T-helper 17 cell (primary cell): ENCODE measurements at places on chromosomes 1 and 21. TPM values are rescaled to one million over a fixed set of nuclear protein-coding genes. Genes with fewer than 3 reads are reported as not detected.

Gene PTGER3
- total RNA-seq, result 0.10 TPM

DNA sequence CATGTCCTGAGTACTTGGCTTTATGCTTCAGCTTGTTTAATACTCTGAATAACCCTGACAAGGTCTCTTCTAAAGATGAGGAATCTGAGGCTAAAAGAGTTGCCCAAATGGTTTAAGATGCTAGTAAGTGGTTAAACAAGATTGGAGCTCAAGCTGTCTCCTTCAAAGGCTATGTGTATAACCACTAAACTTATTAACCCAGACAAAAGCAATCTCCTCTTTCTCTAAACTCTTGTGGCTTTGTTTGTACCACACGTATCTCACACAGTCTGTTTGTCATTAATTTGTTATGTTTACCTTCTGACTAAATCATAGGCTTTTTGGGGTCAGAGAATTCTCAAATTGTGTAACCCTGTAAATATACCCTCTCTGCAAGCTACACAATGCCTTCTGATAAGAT, 89.9 kb downstream of the HMCN1 start:
- no peak for DNase-seq

Gene ANGPTL3
- not detected for total RNA-seq

- DNase-seq, result no peak
Observed at GRCh38 chr1:213286235-213286634, 235.2 kb downstream of the RPS6KC1 start.

- DNase-seq, result no peak
Observed at GRCh38 chr1:67434491-67434890, 4.3 kb upstream of the SERBP1 start.

Gene SPRR4
- total RNA-seq, result not detected

DNA sequence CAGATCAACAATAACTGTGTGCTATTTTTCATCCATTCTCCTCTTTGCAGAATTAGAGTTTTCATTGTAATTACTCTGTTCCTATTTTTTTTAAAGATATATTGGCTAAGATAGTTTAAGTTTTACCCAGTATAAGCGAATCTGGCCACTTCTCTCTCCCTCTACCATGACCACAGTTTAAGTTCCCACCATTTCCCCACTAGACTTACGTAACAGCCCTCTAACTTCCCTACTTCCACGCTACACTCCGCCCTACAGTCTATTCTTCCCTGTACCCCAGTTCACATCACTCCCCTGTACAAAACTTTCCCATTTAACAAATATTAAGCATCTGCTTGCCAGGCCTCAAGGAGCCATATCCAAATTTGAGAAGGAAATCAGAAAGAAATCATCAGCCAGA, 16.5 kb downstream of the CTSK start:
- no peak for DNase-seq

Gene TCHH
- total RNA-seq, result 0.05 TPM

DNA sequence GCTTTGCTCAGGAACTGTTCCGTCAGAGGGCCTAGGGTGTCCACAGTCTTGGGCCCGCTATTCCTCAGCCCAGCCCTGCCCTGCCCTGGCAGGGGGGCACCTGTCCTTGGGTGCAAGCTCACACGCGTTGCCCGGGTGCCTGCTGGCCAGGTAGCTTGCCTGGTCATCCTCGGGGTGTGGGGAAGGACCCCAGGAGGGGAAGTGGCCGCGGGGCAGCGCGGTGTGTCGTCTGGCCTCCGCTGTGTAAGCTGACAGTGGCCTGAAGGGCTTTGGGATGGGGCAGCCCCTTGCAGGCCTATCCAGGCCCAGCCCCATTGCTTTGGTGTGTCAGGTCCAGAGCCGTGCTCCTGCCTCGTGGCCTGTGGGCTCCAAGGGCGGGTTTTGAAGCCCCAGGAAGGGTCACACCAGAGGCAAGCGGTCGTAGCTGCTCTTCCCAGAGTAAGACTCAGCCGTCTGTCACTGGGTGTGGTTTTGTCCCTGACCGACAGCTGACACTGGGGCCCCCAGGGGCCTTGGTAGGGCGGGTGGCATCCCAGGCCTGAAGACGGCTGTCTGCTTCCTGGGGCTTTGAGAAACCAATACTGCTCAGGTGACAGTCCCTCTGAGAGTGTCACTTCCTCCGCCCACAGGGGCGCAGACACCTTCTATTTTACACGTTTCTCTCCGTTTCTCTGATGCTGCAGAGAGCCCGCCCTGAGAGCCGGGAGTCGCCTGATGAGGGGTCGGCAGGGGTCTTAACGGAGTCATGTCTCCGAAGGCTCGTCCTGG, 72.1 kb downstream of the SKI start:
- DNase-seq, result peak; percentile 67

DNA sequence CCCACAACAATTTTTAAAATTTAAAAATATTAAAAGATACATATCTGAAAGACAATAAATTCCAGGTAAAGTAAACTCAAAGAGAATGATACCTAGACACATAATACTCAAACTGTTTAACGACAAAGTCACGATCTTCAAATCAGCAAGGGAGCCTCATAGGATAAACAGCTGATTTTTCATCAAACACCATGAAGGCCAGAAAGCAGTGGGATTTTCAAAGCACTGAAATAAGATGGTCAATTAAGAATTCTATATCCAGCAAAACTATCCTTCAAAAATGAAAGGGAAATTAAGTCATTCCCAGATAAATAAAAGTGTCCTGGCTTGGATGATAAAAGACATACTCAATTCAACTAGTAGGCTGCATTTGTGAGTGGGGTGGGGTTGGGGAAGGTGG, 100.5 kb downstream of the TIAM1 start:
- no peak for DNase-seq

GRCh38 chr1:67599085-67599484, 85.9 kb upstream of the GADD45A start:
- no peak for DNase-seq

DNA sequence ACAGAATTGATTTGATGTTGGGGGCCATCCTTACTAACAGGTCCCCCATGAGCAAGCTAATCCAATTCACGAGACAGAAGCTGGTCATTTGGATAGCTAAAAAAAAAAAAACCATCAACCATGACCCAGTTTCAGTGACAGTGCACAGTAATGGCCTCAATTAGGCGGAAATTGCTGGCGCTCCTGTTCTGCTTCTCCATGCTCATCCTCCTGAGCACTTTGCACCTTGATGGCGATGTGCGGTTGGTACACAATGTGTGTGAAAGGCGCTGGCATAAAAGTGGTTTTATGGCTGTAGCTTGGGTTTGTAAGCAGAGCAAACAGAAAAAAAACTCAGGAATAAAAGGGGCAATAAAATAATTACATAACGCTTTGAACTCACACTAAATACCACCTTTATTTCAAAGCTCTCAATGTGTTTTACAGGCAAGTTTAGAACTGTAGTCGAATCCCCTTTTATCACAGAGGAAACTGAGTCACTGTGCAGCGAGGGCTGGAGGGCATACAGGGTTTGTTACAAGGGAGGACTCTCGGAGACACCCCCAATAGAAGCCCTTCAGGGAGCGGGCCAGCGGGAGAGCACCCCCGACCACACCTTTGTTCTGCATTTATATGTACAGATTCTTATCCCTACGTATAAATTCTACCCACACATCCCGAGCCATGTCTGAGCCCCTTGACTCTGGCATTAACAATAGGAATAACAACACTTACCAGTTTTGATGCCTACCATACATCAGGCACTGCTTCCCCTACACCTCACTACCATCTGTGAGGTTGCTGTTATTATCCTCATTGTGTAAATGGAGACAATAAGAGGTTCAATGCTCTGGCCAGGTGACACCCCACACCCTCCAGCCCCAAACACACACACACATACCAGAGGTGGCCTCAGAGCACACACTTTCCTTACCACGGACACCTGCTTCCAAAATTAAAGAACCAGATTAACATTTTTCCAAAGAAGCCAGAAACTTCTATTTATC, 213.5 kb upstream of the IRF2BP2 start:
- no peak for DNase-seq

- DNase-seq, result no peak
Observed at GRCh38 chr1:208641579-208642280, 397.5 kb upstream of the PLXNA2 start.
